ENCODE measurements at places on chromosomes 2 and 18. TPM values are rescaled to one million over a fixed set of nuclear protein-coding genes. Genes with fewer than 3 reads are reported as not detected.
A peak's percentile ranks its signal among the peaks of the same experiment; 100 is the strongest.

DNA sequence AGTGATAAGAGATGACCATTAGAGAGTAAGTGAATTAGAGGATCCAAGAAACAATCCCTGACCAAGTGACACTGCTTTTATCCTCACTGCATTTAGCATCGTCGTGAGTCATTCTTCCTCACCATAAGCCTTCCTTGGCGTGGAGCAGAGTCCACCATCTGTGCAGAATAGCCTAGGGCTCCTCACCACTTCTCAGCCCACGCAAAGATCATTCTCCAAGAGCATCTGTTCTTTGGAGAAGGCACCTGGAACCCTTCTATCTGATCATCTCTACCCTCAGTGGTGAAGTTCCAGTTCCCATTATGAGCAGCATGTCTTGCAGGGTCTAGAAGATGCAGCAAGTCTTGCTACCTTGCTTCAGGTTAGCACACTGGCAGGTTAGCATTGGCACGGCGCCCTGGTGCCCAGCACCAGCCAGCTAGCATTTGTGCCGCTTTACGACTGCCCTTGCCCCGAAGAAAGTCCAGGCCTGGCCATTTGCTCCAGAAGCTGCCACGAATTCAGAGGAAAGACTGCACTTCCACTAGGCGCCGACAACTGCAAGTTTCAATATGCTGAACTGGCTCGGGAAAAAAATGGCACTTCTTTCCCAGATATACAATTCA, 225.8 kb downstream of the TTC32 start:
- peak; percentile 16 for DNase-seq

DNA sequence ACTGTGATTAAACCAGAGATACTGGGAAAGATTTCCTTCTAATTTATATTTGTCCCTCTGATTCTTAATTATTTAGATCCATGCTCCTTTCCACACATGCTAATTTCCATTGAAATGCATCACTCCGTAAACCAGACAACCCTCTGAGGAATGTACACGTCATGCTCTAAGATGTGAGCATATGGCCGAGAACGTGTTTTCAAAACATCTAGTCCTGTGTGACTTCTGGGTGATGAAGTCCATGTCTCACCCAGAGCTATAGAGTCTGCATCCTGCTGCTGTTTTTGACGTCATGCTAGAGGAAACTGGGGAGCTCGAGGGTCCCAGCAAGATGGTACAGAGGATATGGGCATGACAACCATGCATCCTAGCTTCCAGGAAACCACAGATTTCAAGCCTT, 53.6 kb downstream of the CAPN13 start:
- DNase-seq: no peak

DNA sequence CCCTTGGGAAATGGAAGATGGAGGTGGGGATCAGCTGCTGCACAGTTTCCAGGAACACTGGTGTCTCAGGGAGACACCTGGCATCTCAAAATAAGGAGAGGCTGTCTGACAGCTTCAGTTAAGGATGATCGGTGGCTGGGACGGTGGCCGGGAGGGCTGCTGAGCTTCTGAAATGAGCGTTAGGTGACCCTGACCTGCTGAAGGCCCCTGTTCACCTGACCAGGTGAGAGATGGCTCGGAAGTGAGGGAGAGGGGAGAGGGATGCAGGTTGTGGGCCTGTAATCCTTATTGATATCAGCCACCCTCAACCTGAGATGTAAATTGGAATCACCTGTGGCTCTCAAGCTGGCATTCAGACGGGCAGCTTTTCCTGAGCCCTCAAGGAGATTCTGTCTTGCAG, 99.0 kb downstream of the AGAP1 start:
- DNase-seq: no peak

- DNase-seq: no peak
These were observed 151.5 kb upstream of the PKDCC start for GRCh38 chr2:41896186-41896846.

DNA sequence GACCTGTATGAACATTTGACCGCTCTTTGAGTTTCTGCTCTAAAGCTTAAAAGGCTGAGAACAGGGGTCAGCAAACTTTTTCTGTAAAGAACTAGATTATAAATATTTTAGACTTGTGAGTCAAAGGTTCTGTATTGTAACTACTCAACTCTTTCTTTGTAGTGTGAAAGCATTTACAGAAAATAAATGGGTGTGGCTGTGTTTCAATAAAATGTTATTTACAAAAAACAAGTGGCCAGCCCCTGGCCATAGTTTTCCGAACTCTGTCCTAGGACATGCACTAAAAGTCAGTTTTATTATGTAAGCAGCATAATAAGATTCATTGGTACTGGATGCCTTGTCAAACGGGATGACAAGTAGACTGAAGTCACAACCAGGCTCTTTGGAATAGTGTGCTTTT, 434.9 kb downstream of the ZEB2 start:
- no peak for DNase-seq

GRCh38 chr18:79193826-79194225, 124.6 kb downstream of the ATP9B start:
- DNase-seq: no peak

DNA sequence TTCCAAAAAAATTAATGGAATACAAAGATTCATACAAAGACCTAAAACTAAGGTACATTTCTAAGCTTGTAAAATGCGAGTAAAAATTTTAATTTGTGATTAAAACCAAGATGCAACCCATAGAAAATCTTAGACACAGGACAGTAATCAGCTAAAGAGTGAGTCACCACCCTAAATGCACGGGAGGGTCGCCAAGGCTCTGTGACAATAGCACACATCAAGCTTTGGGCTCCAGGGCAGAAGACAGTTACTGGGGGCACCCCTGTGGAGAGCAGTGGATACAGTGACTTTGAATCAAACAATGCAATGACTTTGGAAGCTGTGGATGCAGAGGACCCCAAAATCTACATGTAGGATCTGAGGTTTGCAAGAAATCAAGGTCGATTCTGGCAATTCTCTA, 7.5 kb downstream of the FLACC1 start:
- no peak for DNase-seq

- DNase-seq: no peak
These were observed 22.5 kb downstream of the C1QL2 start for GRCh38 chr2:119136093-119136492.

GRCh38 chr2:31414601-31415241, at the start of gene XDH:
Gene XDH (minus strand): TSS chr2:31414742. CDS start chr2:31414666, 76 bp downstream.
- DNase-seq: no peak

DNA sequence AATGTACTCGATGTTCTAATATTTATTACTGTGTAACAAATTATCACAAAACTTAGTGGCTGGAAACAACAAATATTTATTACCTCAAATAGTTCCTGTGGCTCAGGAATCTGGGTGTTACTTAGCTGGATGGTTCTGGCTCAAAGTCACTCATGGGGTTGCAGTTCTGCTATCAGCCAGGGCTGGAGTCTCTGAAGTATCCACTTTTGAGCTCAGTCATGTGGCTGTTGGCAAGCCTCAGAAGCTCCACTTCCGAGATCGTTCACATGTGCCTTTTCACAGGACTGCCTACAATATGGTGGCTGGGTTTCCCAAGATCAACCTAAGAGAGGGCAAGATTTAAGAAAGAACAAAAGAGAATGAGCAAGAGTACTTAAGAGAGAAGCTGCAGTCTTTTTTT, 19.4 kb upstream of the UBE2E3 start:
- no peak for DNase-seq

- DNase-seq: no peak
These were observed 48.4 kb downstream of the ATP8B1 start for GRCh38 chr18:57754577-57755338.

DNA sequence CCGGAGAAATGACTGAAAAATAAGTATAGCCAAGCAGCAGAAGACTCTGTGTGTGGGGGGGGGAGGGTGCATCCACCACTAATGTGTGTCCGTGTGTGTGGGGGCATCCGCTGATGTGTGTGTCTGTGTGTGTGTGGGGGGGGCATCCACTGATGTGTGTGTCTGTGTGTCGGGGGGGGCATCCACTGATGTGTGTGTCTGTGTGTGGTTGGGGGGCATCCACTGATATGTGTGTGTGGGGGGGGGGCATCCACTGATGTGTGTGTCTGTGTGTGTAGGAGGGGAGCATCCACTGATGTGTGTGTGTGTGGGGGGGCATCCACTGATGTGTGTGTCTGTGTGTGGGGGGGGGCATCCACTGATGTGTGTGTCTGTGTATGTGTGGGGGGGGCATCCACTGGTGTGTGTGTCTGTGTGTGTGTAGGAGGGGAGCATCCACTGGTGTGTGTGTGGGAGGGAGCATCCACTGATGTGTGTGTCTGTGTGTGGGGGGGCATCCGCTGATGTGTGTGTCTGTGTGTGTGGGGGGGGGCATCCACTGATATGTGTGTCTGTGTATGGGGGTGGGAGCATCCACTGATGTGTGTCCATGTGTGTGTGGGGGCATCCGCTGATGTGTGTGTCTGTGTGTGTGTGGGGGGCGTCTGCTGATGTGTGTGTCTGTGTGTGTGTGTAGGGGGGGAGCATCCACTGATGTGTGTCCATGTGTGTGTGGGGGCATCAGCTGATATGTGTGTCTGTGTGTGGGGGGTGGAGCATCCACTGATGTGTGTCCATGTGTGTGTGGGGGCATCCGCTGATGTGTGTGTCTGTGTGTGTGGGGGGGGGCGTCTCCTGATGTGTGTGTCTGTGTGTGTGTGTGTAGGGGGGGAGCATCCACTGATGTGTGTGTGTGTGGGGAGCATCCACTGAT, 125.0 kb downstream of the NFATC1 start:
- no peak for DNase-seq

- DNase-seq: no peak
These were observed 3.1 kb downstream of the MGAT5 start for GRCh38 chr2:134256956-134257355.

DNA sequence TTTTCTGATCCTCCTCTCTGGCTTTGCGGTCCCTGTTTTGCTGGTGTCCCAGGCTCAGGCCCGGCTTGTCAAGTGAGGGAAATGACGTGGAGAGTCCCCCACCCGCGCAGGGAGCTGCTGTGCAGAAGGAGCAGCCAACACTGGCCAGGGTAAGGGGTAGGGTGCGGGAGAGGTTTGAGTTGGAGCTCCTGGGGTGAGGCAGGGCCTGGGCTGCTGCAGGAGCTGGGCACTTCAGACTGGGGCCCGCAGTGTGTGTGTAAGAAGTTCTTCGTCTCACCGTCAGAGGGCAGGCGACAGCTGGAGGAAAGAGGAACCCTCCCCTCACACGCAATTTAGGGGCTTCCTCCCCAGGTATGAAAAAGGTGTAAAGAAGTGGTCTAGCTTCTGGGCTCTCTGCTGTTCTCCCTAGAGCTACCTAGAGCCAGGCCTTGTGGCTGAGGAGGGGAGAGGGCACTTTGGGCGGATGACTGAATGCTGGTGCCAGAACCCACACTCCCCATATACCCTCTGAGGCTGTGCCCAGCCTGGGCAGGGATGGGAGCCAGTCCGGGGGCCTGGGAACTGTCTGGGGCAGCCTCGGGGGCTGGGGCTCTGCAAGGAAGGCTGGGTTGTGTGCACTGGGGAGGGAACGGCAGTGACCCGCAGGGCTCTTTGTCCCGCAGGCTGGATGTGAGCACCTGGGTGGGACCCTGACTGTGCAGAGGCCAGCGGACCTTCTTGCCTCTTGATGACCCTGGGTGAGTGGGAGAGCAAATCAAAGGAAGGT, 11.8 kb downstream of the CELF4 start:
- DNase-seq: no peak

MROH2A gene
- total RNA-seq: not detected

TOGARAM2 gene
- 0.19 TPM for total RNA-seq

LYPD6 gene
- total RNA-seq: 0.42 TPM

FOXI3 gene
- total RNA-seq: not detected

VAMP8 gene
- 50.8 TPM for total RNA-seq

EHD3 gene
- total RNA-seq: 20.2 TPM

COLEC11 gene
- 62.7 TPM for total RNA-seq
